ENCODE measurements at places on chromosomes 16 and 17. TPM values are rescaled to one million over a fixed set of nuclear protein-coding genes. Genes with fewer than 3 reads are reported as not detected.

ITGA2B gene
- 0.67 TPM for polyA plus RNA-seq

DNA sequence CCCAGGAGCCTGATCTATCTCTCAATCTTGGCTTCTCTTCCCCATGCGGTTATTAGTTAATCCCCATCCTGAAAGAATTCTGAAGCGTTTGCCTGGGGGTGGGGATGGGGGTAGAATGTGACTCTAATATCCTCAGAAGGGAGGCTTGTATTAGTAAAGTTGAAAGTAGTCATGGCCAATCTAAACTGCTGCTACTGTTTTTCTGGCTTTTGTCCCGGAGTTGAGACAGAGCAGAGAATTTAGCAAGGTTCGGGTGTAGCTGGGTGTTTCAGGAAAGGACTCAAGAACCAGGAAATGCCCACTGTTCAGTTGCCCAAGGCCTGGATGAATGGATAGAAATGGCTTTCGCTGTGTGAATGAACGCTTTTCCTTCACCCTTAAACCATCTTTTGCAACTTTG, 17.6 kb upstream of the ITGAM start:
- DNase-seq = no peak
- no peak overlapping the region for H3K27ac ChIP-seq
- H3K4me3 ChIP-seq = no peak overlapping the region
- H3K4me1 ChIP-seq = no peaks in the 10 kb centered on the region
- no peaks in the 10 kb centered on the region for H3K36me3 ChIP-seq
- H3K27me3 ChIP-seq = no peaks in the 10 kb centered on the region

- H3K4me1 ChIP-seq = no peaks in the 10 kb centered on the region
- no peak for DNase-seq
- no peak overlapping the region for H3K4me3 ChIP-seq
- H3K27ac ChIP-seq = no peak overlapping the region
Observed at GRCh38 chr17:58536542-58536941, 22.1 kb upstream of the MTMR4 start.

GRCh38 chr16:47043970-47044684, 70.7 kb upstream of the DNAJA2 start:
- H3K4me3 ChIP-seq = no peak overlapping the region
- DNase-seq = no peak
- H3K4me1 ChIP-seq = no peaks in the 10 kb centered on the region
- no peak overlapping the region for H3K27ac ChIP-seq
- H3K27me3 ChIP-seq = no peaks in the 10 kb centered on the region
- H3K36me3 ChIP-seq = no peaks in the 10 kb centered on the region

KRTAP4-2 gene
- polyA plus RNA-seq = not detected

DNA sequence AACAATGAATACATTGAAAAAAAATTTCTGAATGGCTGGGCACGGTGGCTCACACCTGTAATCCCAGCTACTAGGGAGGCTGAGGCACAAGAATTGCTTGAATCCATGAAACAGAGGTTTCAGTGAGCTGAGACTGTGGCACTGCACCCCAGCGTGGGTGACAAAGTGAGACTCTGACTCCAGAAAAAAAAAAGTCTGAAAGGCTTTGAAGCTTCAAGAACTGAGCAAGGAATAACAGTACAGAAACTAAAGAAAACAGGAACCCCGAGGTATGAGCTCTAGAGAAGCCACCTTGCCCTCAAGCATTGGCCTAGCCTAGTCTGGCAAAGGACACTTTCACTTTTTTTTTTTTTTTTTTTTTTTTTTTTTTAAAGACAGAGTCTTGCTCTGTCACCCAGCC, 45.0 kb downstream of the TEX2 start:
- H3K27ac ChIP-seq = no peak overlapping the region
- peaks cover 32% of the 10 kb centered on the region for H3K4me1 ChIP-seq
- no peak for DNase-seq
- H3K36me3 ChIP-seq = no peaks in the 10 kb centered on the region
- H3K4me3 ChIP-seq = no peak overlapping the region

VAT1L gene
- polyA plus RNA-seq = 4.5 TPM

- peak overlapping the region; percentile 67 for H3K27ac ChIP-seq
- H3K4me1 ChIP-seq = no peaks in the 10 kb centered on the region
- no peaks in the 10 kb centered on the region for H3K36me3 ChIP-seq
- H3K27me3 ChIP-seq = no peaks in the 10 kb centered on the region
- H3K4me3 ChIP-seq = no peak overlapping the region
Observed at GRCh38 chr17:4536742-4537411, 18.3 kb downstream of the MYBBP1A start.

DNA sequence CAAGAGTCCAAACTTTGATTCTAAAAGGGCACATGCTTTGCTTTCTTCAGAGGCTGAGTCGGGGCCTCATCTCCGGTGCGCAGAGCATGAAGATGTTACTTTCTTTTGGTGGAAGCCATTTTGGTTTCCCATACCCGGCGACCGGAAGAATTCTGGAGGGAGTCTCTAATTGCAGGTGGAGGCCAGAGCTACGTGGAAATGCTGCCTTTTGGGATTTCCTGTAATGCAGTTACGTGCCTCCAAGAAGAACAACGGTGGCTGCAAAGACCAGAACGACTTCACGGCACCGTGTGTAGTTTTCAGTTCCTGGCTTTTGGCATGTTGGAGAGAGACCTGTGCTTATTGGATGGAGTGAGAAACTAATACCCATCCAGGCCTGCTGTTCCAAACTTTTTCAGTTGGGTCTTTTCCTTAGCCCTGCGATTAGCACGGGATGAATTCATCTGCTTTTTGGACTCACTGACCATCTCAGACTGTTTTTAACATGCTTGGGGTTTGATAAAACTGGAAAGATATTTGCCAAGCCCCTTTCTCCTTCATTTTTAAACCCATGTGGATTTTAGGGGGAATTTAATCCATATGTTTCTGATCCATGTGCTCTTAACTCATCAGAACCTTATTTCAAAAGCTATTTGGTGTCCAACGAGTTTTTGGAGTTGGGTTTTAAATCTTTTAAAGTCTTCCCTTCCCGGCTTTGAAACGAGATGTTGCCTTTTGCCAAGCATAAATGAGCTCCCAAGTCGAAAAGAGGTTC, 19.0 kb downstream of the FOXL1 start:
- H3K36me3 ChIP-seq = no peaks in the 10 kb centered on the region
- H3K27ac ChIP-seq = no peak overlapping the region
- H3K4me3 ChIP-seq = no peak overlapping the region
- H3K27me3 ChIP-seq = peaks cover 2% of the 10 kb centered on the region

CPNE7 gene
- polyA plus RNA-seq = 1.5 TPM

DNA sequence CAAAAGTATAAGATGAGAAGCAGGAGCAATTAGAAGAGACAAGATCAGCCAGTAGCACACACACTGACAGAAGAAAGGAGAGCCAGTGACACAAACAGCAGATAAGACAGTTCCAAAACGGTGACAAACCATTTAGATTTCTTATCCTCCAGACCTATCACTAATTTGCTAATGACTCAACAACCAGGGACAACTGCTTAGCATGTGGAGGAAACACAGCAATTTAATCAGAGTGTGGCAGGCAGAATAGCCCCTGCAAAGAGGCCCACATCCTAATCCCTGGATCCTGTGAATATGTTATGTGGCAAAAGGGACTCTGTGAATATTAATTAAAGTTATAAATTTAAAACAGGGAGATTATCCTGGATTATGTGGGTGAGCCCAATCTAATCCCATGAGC, 81.1 kb downstream of the CACNG1 start:
- H3K27me3 ChIP-seq = no peaks in the 10 kb centered on the region
- no peak for DNase-seq
- H3K36me3 ChIP-seq = peaks cover 2% of the 10 kb centered on the region

DNA sequence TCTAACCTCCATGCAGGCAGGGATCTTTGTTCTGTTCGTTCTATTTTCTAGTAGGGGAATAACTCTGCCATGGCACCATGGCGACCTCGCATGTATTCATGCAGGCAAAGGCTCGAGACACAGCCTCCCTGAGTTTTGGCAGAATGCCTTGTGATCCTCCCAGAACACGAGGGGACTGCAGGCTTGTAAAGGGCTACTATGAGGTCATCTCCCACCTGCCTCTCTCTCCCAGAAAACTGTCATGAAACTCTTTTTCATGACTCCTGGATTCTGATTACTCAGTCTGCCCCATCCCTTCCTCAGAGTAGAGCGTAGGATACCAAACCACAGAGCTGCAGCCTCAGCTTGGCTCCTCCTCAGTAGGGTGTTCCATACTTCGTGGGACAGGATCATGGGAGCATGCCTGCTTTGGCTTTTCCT, 64.3 kb downstream of the IGF2BP1 start:
- no peaks in the 10 kb centered on the region for H3K4me1 ChIP-seq
- DNase-seq = no peak
- H3K27me3 ChIP-seq = no peaks in the 10 kb centered on the region
- no peak overlapping the region for H3K4me3 ChIP-seq

DNA sequence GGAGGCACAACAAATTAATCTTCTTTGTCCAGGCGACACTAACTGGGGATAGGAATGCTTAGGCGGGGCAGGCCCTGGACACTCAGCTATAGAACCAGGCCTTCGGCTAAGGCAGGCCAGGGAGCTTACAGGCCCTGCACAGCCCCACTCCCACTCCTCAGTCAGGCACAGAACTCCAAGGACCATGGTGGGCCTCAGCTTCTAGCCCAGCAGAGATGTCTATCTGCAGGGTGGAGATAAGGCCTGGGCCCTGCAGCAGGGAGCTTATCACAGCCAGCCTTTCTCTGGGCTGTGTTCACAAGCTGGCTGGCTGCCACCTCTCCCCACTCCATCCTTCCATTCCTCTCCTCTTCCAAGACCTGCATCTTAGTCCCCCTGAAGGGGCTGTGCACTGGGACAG, 68.1 kb downstream of the TMEM132E start:
- no peak overlapping the region for H3K4me3 ChIP-seq
- no peak overlapping the region for H3K27ac ChIP-seq

GRCh38 chr16:29641561-29641960, 21.5 kb upstream of the SPN start:
- DNase-seq = peak; percentile 47
- no peaks in the 10 kb centered on the region for H3K27me3 ChIP-seq
- H3K4me1 ChIP-seq = no peaks in the 10 kb centered on the region
- H3K4me3 ChIP-seq = no peak overlapping the region

MRM1 gene
- 12.4 TPM for polyA plus RNA-seq

BCO1 gene
- 1.4 TPM for polyA plus RNA-seq

GRCh38 chr16:85136213-85136701, 24.0 kb upstream of the CIBAR2 start:
- H3K27ac ChIP-seq = peak overlapping the region; percentile 87
- no peak for DNase-seq
- no peaks in the 10 kb centered on the region for H3K27me3 ChIP-seq
- H3K36me3 ChIP-seq = no peaks in the 10 kb centered on the region
- H3K4me1 ChIP-seq = peaks cover 20% of the 10 kb centered on the region
- H3K4me3 ChIP-seq = no peak overlapping the region

DNA sequence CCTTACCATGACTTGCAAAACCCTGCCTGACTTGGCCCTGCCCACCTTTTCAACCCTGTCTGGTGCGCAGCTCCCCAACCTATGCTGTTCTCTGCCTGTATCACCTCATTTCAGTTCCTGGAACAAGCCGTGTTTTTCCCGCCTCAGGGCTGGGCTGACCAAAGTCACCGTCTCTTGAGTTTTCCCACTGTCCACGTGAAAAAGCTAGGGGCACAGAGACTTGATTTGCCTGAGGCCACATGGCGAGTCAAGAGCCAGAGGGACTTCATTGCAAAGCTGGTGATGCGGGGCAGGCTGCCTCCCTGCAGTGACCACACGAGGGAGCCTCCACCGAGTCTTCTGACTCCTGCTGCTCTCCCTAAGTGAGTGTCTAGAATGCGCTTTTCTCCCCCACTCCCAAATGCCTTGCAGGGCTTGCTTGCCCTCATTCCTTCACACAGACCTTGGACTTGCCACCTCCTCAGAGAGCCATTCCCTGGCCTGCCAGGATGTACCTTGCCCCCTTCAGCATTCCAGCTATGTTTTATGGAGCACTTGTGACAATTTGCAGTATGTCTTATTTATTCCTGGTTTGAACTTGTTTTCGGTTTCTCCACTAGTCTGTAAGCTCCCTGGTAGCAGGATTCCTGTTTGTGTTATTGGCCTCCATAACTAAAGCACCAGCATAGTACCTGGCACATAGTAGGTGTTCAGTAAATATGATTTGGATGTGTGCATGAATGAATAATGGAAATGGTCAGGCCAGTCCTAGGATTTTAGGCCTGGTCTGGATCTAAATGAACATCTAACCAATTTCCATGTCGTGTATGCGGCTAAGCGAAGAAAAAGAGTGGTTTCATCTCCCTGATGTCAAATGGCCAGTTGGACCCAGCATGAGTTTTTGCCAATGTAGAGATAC, 252.3 kb downstream of the SNX29 start:
- DNase-seq = peak; percentile 74
- peaks cover 26% of the 10 kb centered on the region for H3K4me1 ChIP-seq
- H3K27ac ChIP-seq = peak overlapping the region; percentile 9
- no peak overlapping the region for H3K4me3 ChIP-seq
- no peaks in the 10 kb centered on the region for H3K27me3 ChIP-seq
- H3K36me3 ChIP-seq = no peaks in the 10 kb centered on the region

DNA sequence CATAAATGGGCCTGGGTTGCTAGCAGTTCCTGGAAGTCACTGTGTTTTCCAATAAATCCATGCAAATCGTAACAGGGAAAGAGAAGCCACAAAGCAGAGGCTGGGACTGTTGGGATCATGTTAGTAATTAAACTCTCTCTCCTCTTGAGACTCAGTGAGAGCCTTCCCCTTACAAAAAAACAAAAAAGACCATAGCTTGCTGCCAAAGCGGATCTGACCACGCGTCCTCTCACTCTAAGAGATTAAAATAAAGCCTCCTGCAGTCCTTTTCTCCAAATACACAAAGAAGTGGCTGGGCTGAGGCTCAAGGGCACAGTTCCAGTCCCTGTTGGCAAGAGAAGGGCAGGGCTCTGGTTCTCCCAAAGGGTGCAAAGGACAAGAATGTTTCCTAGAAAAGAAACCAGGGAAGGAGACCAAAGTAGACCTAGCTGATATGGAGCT, 38.5 kb downstream of the PIGL start:
- DNase-seq = peak; percentile 26
- H3K27ac ChIP-seq = peak overlapping the region; percentile 64
- peaks cover 3% of the 10 kb centered on the region for H3K4me1 ChIP-seq
- H3K36me3 ChIP-seq = no peaks in the 10 kb centered on the region
- no peaks in the 10 kb centered on the region for H3K27me3 ChIP-seq

GRCh38 chr17:56347639-56348038, 194.4 kb downstream of the ANKFN1 start:
- no peak overlapping the region for H3K27ac ChIP-seq
- DNase-seq = no peak
- H3K27me3 ChIP-seq = no peaks in the 10 kb centered on the region
- H3K36me3 ChIP-seq = no peaks in the 10 kb centered on the region
- no peaks in the 10 kb centered on the region for H3K4me1 ChIP-seq

Measured in kidney (tissue), 22 donors.